Stimulated activated CD8-positive, alpha-beta memory T cell treated with anti-CD3 and anti-CD28 coated beads, Interleukin-7, amount 100 ng/mL, for 1 hour (primary cell): ENCODE measurements at places on chromosomes 3 and 15.

- DNase-seq = no peak
These were observed 27.7 kb downstream of the HES1 start for GRCh38 chr3:194163697-194164096.

GRCh38 chr3:69823743-69824142, 84.5 kb downstream of the MITF start:
- no peak for DNase-seq

- DNase-seq = no peak
These were observed 526.8 kb upstream of the TBL1XR1 start for GRCh38 chr3:177724020-177724638.

GRCh38 chr15:35362195-35362829, 183.7 kb downstream of the DPH6 start:
- DNase-seq = no peak

DNA sequence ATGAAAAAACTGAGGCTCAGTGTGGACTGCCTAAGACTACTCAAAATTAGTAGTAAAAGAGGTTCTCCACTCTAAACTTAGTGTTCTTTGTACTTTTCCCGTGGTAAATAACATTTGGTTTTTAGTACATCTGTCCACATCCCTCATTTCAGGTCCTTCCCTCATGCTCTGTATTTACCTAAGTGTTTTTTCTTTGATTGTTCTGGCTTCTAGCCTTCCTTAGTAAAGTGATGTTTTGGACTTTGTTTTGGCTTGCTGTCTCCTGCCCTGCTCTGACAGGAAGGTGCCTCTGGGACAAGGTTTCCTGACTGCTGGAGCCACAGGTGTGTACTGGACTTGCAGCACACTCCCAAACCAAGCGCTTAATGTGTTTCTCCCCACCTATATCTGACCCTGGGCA, 29.9 kb upstream of the ALDH1A2 start:
- DNase-seq = no peak

DNA sequence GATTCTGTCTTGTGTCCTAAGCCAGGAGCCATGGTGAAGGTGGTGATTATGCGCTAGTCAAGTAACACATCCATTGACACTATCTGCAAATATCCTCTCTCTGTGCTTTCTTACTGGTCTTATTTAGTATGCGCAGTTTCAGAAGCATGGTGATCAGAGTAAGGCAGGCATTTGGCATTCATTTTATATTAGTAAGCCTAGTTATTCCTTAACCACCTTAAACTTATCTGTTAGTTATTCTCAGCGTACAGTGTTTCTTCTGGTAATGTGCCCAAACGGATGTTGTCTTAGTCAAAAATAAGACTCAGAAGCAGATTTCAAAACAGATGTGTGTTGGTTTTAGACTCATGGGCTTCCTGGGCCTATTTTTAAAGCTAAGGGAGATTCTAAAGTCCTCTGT, 329.2 kb downstream of the GRM7 start:
- no peak for DNase-seq

DNA sequence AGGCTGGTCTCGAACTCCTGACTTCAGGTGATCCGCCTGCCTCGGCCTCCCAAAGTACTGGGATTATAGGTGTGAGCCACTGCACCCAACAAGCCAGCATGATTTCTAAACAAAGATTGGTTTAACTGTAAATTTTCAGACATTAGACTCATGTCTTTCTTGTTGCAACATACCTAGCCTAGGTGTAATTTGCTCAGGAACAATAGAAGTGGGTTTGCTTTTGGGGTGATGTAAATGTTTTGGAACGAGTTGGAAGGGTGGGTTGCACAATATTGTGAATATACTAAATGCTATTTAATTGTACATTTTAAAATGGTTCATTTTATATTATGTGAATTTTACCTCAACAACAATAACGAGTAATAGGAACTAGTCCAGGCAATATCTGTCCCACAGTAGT, 7.1 kb downstream of the CCR4 start:
- no peak for DNase-seq

GRCh38 chr3:14392803-14393319, 9.5 kb upstream of the SLC6A6 start:
- no peak for DNase-seq

DNA sequence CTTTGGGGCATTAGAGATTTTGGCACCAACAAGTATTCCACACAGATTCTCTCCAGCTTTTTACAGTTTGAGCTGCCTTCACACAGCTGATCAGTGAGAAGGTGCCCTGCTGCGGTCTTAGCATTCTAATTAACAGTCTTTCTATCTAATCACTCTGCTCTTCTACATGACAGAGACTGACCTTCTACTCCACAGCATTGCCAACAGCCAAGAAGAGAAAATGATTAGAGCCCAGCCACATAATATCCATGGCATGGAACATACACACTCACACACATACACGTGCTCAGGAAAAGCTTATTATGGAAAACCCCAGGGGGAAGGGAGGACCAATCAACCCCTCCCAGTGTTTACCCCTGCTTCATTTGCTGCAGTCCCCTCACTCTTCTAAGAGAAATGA, 76.1 kb upstream of the PPP2R3A start:
- DNase-seq = no peak

- DNase-seq = no peak
These were observed 2.9 kb downstream of the TLR9 start for GRCh38 chr3:52222319-52223221.

GRCh38 chr3:66609660-66610561, 109.1 kb upstream of the LRIG1 start:
- no peak for DNase-seq

DNA sequence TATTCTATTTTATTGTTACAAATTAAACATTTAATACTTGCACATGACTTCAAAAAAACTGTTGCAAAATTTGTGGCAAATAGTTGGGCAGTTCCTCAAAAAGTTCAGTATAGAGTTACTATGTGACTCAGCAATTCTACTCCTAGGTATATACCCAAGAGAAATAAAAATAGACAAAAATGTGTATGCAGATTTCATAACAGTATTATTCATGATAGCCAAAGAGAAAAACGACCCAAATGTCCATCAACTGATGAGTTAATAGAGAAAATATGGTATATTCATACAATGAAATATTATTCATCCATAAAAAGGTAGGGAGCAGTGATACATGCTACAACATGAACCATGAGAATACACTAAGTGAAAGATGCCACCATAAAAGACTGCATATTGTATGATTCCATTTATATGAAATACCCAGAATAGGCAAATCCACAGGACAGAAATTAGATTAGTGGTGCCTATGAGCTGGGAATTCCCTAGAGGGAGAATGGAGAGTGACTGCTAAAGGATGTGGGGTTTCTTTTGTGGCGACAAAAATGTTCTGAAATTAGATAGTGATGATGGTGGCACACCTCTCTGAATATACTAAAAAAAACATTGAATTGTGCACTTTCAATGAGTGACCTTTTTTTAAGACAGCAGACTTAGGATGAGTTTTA, 31.6 kb upstream of the CLASP2 start:
- DNase-seq = no peak

GRCh38 chr3:45199837-45200648, 26.0 kb downstream of the TMEM158 start:
- DNase-seq = no peak

DNA sequence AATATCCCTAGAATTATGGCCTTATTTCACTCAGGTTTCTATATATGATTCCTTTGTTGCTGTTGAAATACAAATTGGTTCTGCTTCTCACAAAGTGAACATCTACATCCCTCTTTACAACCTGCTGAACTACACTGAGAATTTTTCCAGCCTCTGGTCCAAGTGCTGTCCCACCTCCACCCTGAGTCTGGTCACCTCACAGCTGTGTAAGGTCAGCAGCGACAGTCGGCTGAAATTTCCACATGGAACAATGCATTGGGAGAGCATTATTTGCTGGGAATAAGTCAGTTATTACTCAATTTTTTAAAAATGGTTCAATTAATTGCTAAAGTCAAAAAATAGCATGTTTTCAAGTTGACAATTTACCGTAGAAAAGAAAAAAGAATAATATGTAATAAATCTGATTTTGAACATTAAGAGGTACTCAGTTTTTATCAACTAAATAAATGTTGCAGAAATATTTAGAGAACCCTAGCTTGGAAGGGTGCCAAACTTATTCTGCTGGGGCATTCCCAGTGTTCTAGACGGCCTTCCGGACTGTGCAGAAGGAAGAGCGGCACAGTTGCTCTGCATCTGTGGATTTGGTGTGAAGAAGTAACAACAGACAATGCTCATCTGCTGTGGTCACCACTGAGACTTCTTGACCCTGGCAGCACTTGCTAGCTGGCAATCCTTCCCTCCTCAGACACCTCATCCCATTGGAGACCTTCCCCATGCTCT, 1.8 kb downstream of the HCLS1 start:
- no peak for DNase-seq

- no peak for DNase-seq
These were observed 308.5 kb upstream of the PROK2 start for GRCh38 chr3:72093270-72093991.

DNA sequence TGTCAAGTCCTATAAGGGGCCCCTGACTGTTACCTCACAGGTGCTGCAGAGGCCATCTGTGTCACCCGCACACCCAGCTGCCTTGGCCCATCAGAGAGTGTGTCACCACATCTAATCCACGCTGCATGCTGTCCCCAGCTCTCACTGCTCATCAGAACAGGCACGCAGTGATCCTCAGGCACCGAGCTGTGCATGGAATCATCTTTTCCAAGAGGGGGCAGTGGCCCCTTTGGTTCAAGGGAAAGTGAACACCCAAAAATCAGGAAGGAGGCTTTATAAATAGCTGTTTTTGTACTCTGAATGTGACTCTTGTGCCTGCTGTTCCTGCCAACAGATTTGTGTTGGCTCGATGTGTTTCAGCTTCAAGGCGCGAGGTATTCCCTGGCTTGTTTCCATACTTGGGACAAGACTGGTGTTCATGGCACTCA, 110.3 kb upstream of the ETV5 start:
- no peak for DNase-seq

DNA sequence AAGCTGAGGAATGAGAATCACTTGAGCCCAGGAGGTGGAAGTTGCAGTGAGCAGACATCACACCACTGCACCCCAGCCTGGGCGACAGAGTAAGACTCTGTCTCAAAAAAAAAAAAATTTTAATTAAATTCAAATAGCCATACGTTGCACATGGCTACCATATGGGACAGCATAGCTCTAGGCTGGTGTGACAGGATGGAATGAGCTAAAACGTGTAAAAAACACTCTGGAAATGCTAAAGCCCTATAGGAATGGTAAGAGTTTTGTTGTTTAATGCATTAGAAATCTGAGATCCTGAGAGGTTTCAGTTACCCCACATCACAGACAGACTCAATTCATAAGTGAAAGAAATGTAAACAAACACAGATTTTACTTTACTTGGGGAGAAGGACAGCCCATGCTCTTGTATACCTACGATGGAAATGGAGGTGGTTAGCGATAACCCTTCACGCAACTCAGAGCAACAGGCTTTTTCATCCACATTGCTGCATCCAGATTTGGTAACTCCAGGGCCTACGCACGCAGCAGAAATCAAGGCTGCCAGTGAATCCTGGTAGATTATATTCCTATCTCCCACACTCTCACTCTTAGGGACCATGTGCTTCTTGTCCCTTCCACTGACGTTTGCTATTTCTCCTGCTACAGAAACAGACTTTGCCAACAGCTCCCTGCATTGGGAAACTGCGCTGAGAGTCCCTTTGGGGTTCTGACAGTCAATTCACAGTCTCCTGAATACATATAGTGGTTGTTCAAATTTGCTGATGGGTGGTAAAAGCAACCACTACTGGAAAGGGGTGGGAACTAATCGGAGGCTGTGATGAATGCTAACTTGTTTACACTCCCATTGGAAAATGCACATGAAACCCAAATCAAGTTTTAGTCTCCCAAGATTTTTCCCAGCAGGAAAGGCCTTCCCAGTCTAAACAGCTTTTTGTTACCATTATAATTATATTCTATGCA, 3.1 kb downstream of the SH3BP5 start:
- no peak for DNase-seq

DNA sequence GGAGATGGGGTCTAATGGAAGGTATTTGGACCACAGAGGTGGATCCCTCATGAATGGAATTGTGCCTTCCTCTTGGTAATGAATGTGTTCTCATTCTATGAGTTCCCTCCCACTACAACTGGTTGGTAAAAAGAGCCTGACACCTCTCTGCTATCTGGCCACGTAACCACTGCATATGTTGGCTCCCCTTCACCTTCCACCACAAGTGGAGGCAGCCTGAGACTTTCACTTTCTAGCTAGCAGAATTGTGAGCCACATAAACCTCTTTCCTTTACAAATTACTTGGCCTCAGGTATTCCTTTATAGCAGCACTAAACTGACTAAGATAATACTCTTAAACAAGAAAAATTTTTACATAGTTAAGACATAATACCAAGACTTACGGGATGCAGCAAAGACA, 155.3 kb downstream of the NR1I2 start:
- DNase-seq = no peak

- DNase-seq = no peak
These were observed 44.5 kb upstream of the C3orf80 start for GRCh38 chr3:160180581-160181216.

DNA sequence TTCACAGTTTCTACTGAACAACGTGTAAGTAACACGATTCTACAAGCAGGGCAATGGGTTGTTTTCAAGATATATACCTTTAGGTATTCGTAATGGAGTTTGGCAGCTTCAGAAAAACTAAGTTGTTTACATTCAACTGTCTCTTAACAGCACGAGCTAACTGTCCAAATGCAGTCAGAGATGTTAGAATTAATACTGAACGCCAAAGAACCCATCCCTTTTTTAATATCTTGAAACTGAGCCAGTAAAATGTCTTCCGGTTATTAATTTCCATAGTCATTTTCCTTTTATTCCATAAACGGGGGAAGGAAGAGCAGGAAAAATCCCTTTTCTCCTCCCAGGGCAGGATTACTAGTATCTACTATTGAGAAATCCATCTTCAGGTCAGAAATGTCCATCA, 129.0 kb upstream of the THBS1 start:
- no peak for DNase-seq

- DNase-seq = no peak
These were observed 524.8 kb upstream of the TBL1XR1 start for GRCh38 chr3:177721864-177722785.

DNA sequence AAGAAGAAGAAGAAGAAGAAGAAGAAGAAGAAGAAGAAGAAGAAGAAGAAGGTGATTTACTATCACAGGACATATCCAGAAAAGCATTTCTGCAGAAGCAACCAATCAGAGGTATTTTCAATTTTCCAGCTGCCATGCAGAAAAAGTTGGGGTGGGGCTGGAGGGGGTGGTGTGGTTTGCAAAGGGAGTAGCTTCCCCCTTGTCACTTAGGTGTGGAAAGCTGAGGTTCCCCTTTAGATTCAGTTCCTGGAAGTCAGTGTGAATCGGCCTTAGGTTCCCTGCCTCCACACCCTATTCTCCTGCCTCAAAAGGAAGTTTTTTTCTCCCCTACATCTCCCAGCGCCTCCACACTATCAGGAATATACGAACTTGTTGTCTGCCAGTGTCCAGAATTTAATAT, 276.7 kb upstream of the ARRDC4 start:
- DNase-seq = no peak
